DMS153 (cell line): ENCODE measurements at places on chromosomes 1 and 21.

- no peak for DNase-seq
Measured at GRCh38 chr1:76137746-76138145, 63.2 kb downstream of the ST6GALNAC3 start.

DNA sequence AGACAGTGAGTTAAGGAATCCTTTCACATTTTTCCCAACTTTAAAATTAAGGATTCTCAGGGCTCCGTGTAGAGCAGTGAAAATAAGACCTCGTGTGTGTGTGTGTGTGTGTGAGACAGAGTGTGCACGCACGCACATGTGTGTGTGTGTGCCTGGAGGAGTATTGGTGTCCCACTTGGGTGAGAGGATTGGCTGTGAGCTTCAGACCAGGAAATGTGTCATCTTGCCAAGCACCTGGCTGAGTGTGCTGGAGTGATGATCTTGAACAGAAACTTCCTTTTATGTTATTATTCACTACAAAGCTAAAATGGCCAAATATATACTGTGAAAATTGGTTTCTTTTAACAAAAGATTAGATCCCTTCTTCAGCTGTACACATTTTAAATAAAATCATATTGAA lies 35.2 kb upstream of the NTPCR start:
- DNase-seq = no peak

- no peak for DNase-seq
Measured at GRCh38 chr1:231272173-231272572, 31.2 kb downstream of the GNPAT start.

- no peak for DNase-seq
Measured at GRCh38 chr1:15618655-15619525, 1.6 kb downstream of the DDI2 start.

DNA sequence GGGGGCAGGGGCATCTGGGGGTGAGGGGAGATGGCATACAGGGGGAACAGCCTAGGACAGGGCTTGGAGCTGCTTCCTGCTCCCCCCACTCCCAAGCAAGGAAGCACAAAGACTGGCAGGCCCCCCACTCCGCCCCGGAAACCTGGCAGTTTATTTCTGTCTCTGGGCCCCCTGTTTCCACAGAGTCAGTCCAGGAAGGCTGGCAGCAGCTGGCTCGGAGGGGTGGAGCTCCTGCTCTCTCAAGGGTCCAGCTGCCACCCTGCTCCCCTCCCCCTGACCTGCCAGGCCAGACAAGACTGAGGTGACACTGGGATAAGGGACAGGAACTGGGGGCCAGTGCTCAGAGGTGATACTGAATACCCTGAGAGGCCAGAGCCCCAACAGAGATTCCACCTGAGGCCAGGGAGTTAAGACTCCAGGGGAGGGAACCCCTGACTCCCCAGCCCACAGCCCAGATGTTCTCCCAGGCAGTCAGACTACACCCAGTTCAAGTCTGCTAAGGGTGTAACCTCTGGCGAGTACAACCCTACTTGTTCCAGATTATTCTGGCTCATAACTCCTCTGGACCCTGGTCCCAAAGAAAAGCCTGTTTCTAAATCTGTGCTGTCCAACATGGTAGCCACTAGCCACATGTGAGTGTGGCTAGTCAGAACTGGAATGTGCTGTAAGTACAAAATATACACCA lies 26.3 kb downstream of the AHDC1 start:
- no peak for DNase-seq

- DNase-seq = no peak
Measured at GRCh38 chr21:40610345-40610744, 236.6 kb downstream of the DSCAM start.

DNA sequence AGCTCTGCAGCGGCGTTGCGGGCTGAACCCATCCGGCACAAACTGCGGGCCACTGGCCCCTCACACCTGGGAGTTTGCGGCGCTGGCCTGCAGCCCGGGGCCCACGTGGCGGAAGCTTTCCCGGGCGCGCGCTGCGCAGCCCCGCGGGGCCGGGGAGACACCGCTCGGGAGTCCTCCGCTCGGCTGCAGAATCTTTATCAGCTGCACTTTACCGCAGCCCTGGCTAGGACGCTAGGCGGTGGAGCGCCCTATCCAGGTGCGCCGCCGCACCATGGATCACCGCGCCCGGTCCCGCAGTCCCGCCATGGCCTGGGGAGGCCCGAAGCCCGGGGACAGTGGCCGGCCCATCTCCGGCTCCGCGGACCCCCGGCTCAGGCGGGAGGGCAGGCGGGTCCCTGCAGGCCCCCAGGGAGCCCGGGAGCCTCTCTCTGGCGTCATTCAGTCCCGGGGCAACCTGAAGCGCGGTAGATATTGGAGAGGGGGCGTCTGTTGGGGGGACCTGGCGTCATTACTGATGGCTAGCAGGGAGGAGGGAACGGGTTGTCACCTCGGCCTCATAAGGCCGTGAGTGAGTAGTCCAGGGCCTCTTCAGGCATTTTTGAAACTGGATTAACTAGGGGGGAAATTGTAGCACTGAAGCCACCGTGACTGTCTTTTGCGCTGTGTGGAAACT lies 5.7 kb upstream of the OLIG2 start:
- DNase-seq = no peak

- DNase-seq = no peak
Measured at GRCh38 chr1:153608742-153609584, 4.0 kb downstream of the S100A16 start.

- no peak for DNase-seq
Measured at GRCh38 chr1:215360758-215361157, 206.3 kb upstream of the KCTD3 start.

GRCh38 chr1:169466259-169467230 lies 19.2 kb downstream of the SLC19A2 start:
- no peak for DNase-seq

GRCh38 chr1:198597690-198598430 lies 41.0 kb upstream of the PTPRC start:
- no peak for DNase-seq

GRCh38 chr1:183600634-183601033 lies 10.4 kb upstream of the NCF2 start:
- DNase-seq = no peak

DNA sequence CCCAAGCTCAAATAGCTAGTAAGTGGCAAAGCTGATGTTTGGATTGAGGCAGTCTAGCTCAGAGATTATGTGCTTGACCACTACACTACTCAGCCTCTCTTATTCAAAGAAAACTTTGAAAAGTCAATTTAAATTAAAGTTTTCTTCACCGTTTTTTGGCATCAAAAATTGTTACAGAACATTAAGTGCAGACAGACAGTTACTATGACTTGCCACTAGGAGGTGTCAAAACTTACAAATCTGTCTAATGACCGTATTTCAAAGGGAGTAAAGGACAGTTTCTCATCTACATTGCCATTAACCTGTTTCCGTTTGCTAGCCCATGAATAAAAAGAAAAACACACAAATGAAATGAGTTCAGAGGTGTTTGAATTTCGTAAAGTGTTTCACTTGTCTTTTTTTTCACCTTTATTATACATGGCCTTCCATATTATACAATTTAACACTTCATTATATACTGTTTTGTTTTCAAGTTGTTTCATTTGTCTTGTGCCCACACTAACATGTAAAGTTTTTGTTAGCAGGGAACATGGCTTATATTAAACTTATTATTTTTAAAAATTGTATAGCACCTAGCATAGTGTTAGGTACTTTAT lies 57.4 kb upstream of the MTF2 start:
- peak; percentile 14 for DNase-seq

DNA sequence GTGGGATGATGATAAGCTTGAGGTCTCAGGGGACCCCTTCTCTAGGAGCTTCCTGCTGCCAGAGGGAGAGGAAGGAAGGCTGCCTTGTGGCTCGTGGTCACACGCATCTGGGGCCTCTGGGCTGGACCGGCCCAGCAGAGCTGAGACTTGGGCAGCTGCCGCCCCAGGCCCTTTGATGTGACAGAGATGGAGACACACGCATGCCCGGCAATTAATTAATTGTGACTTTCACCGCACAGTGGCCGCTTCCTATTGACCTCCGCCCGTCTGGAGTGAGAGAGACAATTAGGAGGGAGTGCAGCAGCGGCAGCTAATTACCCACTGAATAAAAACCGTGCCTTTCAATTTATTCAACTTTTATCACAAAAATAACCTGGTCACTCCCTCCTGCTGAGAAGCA lies 16.6 kb upstream of the C1QA start:
- no peak for DNase-seq

DNA sequence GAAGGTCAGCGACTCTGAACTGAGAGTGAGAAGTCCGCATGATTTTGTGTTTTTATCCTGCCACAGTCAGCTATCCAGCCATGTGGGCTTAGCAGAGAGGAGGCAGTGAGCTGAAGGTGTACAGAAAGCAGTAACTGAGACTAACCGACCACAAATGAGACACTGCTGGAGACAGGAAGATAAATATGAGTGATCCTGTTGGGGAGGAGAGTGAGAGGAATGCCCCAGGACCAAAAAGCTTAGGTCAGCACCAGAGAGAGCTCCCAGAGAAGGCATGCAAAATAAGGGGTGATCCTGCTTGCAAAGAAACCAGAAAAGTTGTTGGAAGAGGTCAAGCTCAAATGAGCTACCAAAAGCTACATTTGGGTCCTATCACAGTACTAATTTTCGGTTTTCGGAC lies 63.7 kb downstream of the HLCS start:
- DNase-seq = no peak

GRCh38 chr1:111904478-111905218 lies 84.8 kb downstream of the KCND3 start:
- peak; percentile 74 for DNase-seq

GRCh38 chr21:42474043-42474831 lies 21.8 kb downstream of the RSPH1 start:
- DNase-seq = peak; percentile 81

DNA sequence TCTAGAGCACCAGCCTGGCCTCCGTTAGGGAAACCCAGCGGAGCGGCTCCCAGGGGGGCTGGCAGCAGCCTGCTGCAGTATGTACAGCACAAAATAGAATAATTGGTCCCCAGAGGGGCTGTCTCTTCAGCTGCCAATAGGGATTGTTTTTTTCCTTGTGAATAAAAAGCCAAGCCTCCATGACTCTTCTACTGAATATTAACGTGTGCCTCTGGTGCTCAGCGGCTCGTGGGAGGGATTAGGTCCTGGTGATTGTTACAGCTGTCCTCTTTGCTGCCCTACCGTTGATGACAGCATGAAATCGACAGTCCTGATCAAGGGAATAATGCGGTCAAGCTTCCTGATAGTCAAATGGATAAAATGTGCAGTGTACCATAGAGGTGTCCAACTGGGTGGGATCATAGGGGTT lies 190.7 kb upstream of the RUNX1 start:
- peak; percentile 81 for DNase-seq

DNA sequence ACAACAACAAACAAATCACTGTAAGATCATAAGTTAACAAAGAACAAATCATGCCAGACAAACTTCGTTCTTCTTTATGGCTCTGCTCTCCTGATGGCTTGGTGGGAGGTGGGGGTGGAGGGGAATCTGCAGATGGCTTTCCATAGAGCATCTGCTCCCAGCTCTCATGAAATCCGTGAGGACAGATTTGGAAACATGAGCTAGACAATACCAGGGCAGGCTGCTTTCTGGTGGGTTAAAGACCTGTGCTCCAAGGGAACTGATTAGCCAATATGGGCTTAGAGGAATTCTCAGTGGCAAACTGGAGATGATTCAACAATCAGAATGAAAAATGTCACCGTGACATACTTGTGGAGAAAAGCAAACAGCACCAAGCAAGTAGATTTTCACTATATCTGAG lies 69.4 kb upstream of the TLR5 start:
- DNase-seq = no peak
